ENCODE measurements at places on chromosomes 11 and 22.

DNA sequence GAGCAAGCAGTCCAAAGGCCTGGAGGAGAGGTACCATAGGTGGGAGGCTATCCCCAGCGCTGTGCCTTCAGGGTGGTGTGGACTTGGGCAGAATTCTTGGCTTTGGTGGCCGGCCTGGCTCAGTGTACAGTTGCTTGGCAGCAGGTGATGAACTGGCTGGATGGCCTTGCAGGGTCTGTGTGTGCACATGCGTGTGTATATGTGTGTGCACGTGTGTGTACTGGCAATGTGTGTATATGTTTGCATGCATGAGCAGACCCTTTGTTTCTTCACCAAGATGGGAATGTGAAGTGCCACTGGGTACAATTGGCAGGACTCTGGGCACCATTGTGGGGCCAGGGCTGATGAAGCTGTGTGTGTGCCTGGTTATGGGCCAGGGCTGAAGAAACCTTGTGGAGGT is 53.0 kb downstream of the CEP164 start:
- DNase-seq = no peak

GRCh38 chr11:101341578-101341977 is 212.0 kb upstream of the PGR start:
- no peak for DNase-seq

DNA sequence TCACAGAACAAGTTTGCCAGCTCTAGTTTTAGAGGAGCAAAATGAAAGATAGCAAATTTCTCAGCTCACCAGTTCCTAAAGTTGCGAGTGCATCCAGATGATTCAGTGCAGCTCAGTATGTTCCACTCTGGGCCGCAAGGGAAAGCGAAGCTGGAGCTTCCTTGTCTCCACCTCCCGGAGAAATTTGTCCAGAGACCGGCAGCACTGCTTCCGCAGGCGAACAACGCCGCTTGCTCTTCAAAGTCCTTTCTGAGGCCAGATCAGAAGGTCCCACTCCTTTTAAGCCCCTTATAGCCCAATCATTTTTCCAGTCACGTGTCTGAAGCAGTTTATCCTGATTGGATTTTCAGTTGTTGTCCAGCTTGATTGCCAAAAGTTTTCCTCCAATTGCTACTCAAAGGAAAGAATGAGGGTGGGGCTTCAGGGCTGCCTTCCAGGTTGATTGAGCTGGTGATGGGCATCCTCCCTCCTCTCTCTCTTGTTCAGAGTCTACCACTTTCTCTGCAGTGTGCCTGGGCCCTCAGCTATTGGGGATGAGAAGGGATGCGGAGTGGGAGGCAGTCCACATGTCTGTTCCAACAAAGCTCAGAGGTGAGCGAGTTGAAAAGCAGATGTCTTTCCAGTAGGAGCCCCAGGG is at the start of gene ZNF280A:
Gene ZNF280A, minus strand, starts transcription at position 251 of the 637 bp plus-strand sequence. CDS start 4,640 bp downstream, outside the sequence.
- DNase-seq = no peak

GRCh38 chr11:75766443-75767227 is 1.9 kb upstream of the DGAT2 start:
- DNase-seq = no peak

DNA sequence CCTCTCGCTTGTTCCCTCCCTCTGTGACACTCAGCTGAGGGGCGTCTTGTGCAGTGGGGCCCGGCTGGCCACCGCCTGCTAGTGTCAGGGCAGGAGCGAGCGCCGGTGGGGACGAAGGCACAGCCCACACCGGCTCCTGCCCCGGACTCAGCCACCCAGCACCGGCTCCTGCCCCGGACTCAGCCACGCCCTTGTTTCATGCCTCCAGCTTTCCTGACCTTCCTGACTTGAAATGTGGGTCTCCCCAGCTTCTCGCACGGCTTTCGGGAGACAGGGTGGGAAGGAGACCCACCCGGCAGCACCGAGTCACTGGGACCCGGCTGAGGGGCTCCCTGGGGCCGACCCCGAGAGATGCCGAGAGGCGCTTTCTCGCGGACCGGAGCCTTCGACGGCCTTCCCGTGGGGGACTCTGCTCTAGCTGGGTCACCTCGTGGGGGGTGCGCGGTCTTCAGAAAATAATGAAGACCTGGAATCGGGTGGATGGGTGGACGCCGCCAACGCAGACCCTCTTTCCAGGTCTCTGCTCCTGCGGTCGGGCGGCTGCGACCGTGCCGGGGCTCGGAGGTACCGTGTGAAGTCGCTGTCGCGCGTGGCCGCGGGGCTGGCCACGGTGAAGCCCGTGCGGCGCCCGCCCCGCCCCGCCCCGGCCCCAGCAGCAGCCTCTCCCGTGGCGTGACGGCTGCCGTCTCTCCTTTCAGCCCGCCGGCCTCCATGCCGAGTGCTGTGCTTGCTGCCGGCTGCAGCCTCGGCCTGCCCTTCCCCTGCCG is 10.2 kb downstream of the GLB1L2 start:
- DNase-seq = no peak

DNA sequence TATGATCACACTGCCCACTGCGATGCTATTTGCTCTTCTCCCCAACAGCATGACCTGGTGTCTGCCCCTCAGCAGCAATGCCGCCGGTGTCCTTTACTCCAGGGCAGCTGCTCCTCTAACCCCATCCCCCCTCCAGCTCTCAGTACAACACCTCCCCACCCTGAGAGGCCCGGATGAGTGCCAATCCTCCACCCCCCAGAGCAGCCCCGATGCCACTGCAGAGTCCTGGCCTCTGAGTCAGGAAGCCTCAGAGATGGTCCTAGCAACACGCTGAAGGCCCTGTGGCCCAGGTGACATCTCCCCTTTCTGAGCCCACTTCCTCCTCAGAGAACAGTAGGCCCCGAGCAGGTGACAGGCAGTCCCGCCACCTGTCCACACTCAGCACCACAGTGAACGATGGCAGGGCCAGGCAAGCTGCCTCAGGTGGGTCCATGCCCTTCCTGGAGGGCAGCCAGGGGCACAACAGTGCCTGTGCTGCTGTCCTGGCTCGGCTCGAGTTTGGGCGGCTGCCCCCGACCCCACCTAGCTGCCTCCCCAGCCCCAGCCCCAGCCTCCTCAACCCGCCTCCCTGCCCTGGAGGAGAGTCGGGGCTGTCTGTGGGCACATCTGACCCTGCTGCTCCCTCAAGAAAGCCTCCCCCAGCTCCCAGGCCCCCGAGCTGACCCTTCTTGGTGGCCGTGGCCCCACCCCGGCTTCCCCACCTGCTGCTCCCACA is 3.9 kb upstream of the NDUFS8 start:
- DNase-seq = no peak

GRCh38 chr11:27473017-27473406 is 422 bp upstream of the LGR4 start:
- DNase-seq = no peak

DNA sequence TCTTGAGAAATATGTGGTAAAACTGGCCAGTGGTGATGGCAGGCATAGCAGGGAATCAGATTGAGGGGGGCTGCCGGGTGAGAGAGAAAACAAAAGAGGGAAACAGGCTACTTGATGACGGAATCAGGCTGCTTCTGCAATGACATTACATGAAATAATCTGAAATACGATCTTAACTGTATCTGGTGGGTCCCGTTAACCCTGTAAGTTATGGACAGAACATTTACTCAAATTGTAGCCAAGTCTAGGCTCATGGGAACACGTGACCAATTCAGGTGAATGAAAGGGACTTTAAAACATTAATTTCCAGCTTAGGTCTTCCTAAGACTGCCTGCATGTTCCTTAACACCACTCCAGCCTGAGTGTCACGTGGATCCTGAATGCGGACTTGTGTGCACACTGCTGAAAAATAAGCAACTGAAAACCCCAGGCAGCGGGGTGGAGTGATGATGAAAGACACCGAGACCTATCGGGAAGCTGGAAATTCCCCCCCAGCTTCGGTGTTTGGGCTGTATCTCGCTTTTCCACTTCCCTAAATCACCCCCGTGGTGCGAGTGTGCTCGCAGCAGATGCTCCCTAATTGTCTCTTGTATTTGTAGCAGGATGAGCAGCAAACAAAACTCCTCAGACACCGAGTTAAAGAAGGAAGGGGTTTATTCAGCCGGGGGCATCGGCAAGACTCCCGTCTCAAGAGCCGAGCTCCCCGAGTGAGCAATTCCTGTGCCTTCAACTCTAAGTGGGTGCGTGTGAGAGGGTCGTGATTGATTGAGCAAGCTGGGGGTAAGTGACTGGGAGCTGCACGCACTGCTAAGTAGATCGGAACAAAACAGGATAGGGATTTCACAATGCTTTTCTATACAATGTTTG is 145.0 kb upstream of the GRK3 start:
- DNase-seq = no peak

GRCh38 chr22:42645341-42645937 is 3.8 kb downstream of the CYB5R3 start:
- DNase-seq = no peak

GRCh38 chr11:16059332-16059731 is 297.0 kb downstream of the SOX6 start:
- DNase-seq = no peak

- DNase-seq = peak; percentile 49
Observed at GRCh38 chr22:25845985-25846745, 104.2 kb downstream of the MYO18B start.

DNA sequence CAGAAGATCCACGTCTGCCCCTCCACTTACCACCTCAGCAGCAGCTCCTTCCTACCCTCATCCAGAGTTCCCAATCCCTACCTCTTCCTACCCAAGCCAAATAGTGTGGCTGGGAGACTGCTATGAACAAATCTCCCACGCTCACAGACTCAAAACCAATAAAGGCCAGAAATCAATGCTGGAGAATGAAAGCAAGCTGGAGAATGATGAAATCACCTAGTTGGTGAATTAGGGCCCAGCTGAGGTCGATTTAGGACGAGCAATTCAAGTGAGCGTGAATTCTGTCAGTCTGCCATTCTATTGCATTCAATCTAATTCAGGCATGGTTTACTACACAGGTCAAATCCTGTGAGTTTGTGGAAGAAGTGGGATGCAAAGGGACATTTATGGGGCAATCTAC is 22.5 kb downstream of the COMMD9 start:
- DNase-seq = no peak

GRCh38 chr22:39122772-39123470 is 25.9 kb downstream of the APOBEC3H start:
- DNase-seq = no peak

GRCh38 chr11:58640386-58641023 is 18.0 kb downstream of the CNTF start:
- DNase-seq = no peak

DNA sequence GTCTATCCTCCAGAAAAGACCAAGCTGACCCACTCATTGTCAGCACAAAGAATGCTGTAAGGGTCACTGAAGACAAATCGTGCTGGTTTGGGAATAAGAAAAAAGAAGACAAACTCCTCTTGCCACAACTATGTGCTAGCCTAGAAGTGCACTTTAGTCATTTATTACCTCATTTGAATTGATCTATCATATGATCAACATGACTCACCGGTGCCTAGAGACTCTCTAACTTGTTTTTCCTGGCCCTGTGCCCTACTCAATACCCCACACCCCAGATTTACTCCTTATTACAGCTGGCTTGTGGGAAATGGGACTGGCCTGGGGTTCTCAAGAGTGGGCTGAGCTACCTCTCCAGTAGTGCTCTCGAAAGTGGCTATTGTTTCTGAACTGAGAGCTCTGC is 35.9 kb upstream of the HORMAD2 start:
- DNase-seq = no peak

GRCh38 chr11:77361184-77361583 is 59.7 kb upstream of the GDPD4 start:
- DNase-seq = no peak

- no peak for DNase-seq
Observed at GRCh38 chr11:71929491-71929890, 645 bp downstream of the RNF121 start.

GRCh38 chr11:6233984-6234386 is 451 bp downstream of the FHIP1B start:
- no peak for DNase-seq

- DNase-seq = no peak
Observed at GRCh38 chr11:100903284-100903683, 216.2 kb downstream of the ARHGAP42 start.

DNA sequence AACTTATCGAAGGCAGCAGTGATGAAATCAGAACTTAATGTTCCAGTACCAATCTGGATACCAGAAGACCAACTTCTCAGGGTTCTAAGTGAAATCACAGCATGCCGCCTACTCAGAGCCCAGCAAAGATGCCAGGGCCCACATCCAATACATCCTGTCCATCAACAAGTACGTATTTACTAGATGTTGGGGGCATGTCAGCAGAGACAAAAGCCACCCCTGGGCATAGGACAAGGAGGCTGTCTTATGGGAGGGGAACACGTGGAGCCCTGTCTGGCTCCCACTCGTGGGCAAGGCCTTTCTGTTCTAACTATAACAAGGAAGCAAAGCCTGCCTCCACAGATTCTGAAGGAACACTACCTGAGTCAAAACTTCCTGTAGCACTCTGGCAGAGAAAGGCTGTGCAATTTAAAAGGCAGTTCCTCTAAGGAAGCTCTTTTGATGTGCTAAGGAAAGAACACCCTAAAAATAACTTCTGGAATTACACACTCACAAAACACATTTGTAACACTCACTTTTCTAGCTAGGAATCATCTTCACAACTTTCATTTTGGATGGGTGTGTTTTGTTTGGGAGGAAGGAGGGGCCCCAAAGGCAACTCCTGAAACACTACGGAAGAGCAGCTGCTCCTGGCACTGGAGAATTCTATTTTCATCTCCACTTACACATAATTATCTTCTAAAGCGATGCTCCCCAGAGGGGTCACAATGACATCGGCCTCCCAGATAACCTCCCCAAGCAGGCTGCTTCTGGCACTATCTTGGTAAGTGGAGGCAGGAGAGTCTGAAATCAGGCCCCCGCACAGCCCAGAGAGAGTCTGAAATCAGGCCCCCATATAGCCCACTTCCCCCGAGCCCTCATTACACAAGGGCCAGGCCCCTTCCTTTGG is 14.2 kb downstream of the SMCO4 start:
- no peak for DNase-seq

DNA sequence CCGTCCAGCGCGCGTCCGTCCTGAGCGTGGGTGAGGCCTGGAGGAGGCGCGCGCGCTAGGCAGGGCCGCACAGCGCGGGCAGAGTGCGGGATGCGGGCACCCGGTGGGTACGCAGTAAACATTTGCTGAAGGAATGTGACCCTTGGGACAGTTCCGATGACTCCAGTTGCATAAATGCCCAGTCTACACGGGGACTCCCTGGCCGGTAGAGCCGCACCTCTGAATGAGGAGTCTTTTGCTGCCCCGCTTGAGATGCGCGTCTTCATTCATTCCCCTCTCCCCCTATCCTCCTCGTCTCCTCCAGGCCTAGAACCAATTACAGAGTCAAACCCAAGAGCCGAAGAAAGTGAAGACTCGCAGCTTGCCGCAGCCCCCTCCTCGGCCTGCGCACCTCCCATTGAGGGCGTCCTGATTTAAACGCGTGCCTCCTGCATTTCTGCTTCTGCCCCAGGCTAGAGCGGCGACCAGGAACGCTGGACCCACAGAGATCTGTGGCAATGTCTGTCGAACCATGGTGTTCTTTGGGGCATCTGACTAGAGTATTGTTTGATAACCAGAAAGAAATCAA is 729 bp upstream of the CHKB start:
- DNase-seq = no peak

DNA sequence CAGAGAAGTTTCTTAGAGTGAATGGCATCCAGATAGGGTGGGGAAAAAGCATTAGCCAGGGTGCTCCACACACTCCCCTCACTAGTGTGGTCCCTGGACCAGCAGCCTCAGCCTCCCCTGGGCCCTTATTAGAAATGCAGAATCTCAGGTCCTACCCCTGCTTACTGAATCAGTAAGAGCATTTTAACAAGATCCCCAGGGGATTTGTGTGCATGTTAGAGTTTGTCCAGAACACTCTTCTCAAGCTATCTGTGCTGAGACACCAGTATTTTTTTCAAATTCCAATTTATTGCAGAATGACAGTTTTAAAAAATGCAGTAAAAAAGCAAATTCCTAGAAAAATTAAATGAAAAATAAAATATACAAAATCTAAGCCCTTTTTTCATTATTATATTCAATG is 123.1 kb downstream of the MIAT start:
- DNase-seq = no peak

- DNase-seq = no peak
Observed at GRCh38 chr22:31173386-31174145, 13.6 kb downstream of the RNF185 start.

All from stimulated activated CD8-positive, alpha-beta memory T cell treated with anti-CD3 and anti-CD28 coated beads, Interleukin-4, amount 100 ng/mL, for 48 hours (primary cell).